ENCODE measurements at places on chromosomes 3 and 15.

DNA sequence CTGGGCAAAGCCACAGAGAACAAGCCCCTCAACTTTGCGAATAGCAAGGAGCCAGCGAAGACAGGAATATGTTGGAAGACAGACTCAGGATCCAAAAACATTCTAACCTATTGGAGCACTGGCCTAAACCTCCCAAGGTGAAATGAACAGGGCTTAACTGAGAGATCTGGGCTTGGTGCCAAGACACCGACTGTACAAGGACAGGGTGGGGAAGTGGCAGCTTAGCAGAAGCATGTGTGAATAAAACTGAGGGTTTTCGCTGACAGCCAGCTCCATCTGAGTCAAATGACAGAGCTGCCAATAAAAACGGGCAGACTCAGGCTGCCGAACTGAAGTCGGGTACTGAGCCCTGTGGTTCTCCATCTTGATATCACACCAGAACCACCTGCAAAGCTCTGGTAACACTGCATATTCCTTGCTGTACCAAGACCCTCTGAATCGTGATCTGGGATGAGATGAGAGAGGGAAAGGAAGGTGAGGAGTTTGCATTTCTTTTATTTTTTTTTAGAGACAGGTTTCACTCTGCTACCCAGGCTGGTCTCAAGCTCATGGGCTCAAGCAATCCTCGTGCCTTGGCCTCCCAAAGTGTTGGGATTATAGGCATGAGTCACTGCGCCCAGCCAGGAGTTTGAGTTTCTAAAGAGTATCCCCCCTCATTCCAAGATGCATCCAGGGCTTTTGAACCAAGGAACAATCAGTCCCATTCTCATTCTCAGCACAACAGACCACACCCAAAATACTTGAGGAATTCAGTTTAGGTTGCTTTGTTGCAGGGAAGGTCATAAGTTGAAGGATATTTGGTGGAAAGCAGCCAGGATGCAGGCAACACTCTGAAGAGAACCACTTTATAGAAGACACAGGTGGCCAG lies 6.0 kb upstream of the PLCB2 start:
- DNase-seq: no peak

- DNase-seq: no peak
Observed at GRCh38 chr3:127779747-127780146, 42.6 kb downstream of the MGLL start.

- no peak for DNase-seq
Observed at GRCh38 chr3:72213296-72214065, 428.5 kb upstream of the PROK2 start.

DNA sequence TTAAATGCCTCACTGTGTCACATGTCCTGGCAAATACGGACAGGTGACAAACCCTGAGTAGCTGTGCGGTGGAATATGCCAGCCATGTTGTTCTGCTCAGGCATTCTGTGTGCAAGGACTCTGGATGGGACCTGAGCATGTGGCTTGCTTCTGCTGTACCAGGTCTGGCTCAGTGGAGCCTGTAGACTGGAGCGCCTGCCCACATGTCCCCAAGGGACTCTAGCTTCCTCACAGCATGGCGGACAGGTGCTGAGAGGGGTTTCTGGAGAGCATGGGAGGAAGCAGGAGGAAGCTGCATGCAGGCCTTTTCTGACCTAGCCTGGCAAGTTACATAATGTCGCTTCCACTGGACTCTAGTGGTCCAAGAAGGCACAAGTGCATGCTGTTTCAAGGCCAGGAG lies 96.3 kb downstream of the PLXNA1 start:
- DNase-seq: no peak

GRCh38 chr3:184241447-184242296 lies 7.1 kb downstream of the ALG3 start:
- no peak for DNase-seq

GRCh38 chr3:150390087-150390486 lies 18.0 kb upstream of the TSC22D2 start:
- no peak for DNase-seq

DNA sequence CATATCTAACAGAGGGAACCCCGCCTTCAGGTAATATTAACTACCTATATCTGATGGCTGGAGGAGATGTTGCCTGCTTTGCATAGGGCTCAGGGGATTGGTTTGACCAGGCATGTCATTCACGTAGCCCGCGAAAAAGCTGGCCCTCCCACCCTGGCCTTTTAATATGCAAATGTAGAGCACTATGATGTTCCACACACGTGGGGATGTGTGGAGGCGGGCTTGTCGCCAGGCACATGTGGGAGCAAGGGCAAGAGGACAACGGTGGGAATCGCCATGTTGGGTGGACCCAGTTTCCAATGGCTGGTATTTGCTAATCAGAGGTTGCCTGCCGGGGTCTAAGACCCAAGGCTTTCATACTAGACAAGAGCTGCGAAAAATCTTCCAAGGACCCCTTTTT lies 469.8 kb downstream of the ZPLD1 start:
- DNase-seq: no peak

GRCh38 chr15:99564221-99565048 lies 1.3 kb upstream of the MEF2A start:
- DNase-seq: no peak

DNA sequence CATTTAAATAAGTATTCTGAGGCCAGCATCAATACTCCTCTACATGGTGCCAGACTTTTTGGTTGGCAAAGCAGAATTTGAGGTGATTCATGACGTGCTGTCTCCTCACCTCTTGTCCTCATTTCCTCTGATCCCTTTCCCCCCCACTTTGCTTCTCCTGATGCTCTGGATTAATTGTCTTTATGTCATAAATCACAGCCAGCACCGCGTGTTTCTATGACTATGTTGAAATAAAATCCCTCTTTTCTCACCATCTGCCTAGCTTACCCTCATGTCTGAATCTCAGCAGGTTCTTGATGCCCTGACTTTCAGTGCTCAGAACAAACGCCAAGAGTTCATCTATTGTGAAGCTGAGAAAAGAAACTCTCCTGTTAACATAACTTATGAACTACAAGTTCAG lies 19.7 kb upstream of the PTPRG start:
- DNase-seq: no peak

DNA sequence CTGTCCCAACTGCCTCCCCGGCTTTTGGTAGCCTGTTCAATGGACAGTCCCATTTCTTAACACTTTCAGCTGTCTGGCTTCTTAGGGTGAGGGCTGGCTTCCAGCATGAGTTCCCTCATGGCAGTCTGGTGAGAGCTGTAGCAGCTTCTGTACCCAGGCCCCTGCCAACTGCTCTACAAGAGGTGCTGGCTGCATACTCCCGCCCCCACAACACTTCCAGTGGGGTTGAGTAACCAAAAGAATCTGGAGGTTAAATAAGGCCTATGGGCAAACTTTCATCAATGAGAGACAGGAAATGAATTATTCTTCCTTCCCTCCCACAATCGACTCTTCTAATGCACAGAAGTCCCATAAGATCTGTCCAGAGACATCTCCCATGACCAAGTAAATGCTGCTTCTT lies 145.0 kb downstream of the NEK10 start:
- no peak for DNase-seq

GRCh38 chr15:90033448-90033847 lies 32.3 kb downstream of the ZNF710 start:
- no peak for DNase-seq

DNA sequence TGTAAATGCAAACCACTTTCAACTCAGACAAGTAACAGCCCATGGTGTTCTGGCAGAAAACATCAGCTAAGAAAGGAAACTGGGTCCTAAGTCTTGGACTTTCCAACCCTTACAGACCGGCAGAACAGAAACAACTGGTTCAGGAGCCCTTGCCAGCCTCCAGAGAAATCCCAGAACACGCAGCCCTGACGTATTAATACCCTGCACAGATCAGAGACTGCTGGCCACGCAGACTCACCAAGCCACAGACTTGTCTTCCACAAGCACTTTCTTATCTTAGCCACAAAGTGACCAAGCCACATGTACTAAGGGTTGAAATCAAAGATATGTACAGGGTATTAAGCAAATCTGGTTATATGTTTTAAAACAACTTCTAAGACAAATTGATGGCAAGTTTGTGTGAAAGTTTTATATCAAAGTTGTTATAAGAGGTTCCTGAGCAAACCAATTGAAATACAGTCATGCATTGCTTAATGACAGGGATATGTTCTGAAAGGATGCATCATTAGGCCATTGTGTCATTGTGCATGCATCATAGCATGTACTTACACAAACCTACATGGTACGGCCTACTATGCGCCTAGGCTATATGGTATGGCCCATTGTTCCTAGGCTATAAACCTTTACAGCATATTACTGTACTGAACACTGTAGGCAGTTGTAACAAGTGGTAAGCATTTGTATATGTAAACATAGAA lies 36.8 kb downstream of the BTD start:
- DNase-seq: no peak
